KG1 (cell line): ENCODE measurements at places on chromosomes 3 and 15.

- no peak for DNase-seq
Measured at GRCh38 chr3:63245726-63246241, 32.3 kb upstream of the SYNPR start.

DNA sequence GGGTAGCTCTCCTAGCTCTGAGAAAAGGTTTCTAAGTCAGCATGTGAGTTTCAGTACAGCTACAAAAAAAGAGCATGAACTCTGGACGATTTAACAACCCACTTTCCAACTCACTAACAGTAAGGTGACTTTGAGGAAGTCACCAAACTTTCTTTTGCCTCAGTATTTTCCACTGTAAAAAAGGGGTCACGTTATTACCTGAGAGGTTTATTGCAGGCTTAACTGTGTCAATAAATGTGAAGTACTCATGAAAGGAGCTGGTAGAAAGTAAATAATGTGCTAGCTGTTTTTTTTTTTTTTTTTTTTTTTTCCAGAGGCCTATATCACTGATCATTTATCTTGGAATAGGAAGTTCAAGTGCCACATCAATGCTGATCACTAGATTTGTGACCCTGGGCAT is 89.3 kb downstream of the PLSCR2 start:
- DNase-seq, result no peak

DNA sequence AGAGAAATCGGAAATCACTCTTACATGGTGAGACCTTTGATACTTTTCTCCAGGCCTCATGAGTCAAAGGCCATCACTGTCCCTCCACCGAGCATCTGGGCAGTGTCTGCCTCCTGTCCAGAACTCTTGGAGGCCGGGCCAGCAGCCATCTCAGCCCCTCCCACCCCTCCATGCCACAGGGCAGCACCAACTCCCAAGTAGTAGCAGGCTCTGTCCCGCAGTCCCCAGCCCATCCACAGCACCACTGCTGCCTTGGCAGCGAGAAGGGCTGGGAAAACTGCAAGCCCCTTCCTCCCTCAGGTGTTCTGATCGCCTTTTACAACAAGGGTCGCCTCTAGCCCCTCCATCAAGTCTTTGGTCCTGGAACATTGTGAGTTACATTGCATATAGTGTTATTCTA is 5.5 kb downstream of the LYSMD4 start:
- DNase-seq, result no peak

- no peak for DNase-seq
Measured at GRCh38 chr3:9233814-9234600, 15.4 kb downstream of the SRGAP3 start.

- DNase-seq, result no peak
Measured at GRCh38 chr15:40693904-40694687, 878 bp upstream of the RAD51 start.

GRCh38 chr3:97257942-97258697 is 443.7 kb downstream of the EPHA6 start:
- DNase-seq, result no peak

DNA sequence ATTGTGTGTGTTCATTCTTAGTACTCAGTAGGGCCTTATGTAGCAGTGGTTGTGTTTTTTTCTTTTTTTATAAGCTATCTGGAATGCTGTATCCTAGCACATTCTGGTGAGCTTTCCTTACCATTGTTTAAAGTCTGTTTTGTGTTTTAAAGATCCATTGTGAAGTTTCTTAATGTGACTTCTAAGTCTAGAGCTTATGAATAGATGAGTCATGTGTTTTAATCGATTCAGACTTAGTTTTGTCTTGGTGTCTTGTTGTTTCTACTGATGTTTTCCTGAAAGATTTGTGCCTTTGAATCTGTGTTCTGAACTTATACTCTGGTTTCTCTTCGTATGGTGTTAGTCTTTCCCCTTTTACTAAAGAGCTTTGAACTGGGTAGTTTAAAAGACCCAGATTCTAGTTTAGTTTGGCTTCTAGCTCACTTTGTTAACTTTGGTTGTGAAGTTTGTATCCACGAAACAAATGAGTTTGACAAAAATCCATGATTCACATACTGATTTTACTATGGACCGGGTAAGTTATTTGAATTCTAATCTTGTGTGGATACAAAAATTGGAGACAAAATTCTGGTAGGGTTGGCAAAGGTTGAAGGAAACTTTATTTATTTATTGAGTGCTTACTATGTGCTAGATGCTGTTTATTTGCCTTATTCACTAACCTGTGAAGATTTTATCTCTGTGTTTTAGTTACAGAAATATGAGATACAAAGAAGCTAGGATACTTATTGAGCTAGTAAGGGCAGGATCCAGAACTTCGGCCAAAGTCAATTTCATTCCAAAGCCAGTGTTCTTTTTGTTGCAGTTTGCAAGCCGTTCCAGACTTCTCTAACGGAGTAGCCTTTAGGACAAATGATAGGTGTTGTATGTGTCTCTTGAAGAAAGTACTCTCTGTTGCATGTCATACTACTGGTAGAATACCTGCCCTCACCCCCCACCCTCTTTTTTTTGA is 24.8 kb downstream of the AKAP13 start:
- no peak for DNase-seq
